ENCODE measurements at places on chromosomes 4 and X.

- DNase-seq: no peak
Measured at GRCh38 chr4:102678107-102678506, 82.7 kb downstream of the MANBA start.

GRCh38 chr4:22670956-22671355 lies 21.8 kb upstream of the GBA3 start:
- DNase-seq: no peak

DNA sequence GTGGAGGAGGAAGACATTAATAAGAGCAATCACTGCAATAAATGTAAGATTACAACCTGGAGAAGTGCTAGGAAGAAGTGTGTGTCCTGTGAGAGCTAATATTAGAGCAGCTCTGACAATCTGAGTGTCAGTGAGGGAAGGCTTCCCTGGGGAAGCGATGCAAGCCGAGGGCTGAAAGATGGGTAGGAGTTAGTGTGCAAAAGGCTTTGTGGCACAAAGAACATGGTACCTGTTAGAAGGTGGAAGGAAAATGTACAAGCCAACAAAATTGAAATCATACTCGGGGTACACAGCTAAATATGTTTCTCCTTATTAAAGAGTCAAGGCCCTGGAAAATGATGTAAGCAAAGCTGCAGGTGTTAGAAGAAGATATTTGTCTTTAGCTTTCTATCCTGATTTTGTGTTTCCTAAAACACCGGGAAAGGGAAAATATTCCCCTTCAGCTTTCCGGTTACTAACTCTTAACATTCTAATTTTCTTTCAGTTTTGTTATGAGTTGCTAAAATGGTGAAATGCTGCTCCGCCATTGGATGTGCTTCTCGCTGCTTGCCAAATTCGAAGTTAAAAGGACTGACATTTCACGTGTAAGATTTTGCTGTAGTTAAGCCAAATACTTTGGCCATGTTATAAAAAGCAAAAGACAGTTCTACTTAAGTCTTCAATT lies 808 bp downstream of the THAP6 start:
- DNase-seq: no peak

DNA sequence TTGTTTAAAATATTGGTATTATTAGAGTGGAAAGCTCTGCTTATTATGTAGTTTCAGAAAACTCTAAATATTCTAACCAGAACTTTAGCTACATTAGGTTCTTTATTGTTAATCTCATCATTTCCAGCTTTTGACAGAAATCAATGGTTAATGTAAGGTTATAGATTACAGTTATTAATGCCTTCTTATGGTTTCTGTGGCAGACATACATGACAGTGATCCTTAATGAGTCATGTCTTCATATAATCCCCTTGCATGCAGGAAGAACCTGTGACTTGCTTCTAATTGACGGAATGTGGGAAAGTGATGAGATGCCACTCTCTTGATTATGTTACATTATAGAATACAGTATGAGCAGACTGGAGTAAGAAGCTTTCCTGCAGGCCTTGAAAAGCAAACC lies 23.5 kb downstream of the KLHL8 start:
- DNase-seq: no peak

DNA sequence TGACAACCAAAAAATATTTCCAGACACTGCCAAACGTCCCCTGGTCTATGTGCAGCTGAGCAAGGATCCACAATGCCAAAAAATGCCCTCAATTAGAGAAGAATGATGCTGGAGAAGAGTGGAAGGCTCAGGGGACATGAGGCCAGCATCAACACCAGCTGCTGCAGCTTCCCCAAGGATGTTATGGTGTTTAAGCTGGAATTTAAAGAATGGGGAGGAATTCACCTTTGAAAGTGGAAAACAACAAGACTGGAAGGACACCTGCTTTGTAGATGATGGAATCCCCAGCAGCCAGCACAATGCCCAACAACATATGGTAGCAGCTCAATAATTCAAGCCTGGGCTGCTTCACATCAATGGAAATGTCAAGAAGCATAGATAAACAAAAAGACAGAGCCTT lies 20.3 kb upstream of the SMPX start:
- DNase-seq: no peak

GRCh38 chr4:141636771-141637460 lies 533 bp downstream of the IL15 start:
- DNase-seq: no peak
